ENCODE measurements at places on chromosomes 7 and 10. TPM values are rescaled to one million over a fixed set of nuclear protein-coding genes. Genes with fewer than 3 reads are reported as not detected.
A peak's percentile ranks its signal among the peaks of the same experiment; 100 is the strongest.

- DNase-seq = no peak
Measured at GRCh38 chr7:105202616-105203015, 186.1 kb downstream of the SRPK2 start.

- peak; percentile 15 for DNase-seq
Measured at GRCh38 chr10:2150288-2150687, 413.0 kb upstream of the ADARB2 start.

- no peak for DNase-seq
Measured at GRCh38 chr7:151082141-151083070, 887 bp downstream of the TMUB1 start.

GRCh38 chr7:117777335-117778142, 95.7 kb downstream of the CTTNBP2 start:
- peak; percentile 78 for DNase-seq

DNA sequence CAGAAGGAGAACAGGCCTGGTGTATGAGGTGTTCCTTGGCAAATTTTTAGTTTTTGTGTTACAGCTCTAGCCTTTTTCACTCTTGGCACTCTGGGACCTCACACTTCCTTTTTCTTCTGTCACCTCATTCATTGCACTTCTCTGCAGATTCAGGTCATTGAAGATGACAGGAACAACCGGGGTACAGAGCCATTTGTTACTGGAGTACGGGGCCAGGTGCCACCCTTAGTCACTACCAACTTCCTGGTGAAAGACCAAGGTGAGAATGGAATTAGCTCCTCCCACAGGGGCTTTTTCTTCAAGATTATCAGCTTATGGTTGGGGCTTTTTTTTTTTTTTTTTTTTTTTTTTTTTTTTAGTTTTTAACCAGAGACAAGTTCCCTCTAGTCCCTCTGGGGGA, 18.5 kb upstream of the CHCHD1 start:
- DNase-seq = no peak

- DNase-seq = no peak
Measured at GRCh38 chr7:110507832-110508231, 583.1 kb upstream of the LRRN3 start.

DNA sequence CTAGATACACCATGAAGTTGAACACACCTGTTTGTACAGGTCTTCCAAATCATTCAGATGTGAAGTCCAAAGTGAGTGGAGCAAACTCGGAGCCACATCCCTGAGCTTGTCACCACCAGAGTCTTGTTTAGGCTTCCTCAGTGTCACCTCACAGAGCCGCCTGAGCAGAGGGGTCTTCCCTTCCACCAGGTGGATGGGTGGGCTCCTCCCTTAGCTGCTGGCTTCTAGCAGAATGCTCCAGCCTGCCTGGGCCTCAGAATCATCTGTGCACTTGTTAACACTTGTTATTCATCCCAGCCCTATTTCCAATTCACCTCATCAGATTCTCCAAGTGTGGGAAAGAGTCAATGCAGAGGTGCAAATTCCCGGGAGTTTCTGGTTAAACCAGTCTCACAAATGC, 32.5 kb downstream of the C10orf71 start:
- no peak for DNase-seq

Gene AKR1D1
- total RNA-seq = under 0.01 TPM

Gene FBXL13
- 0.26 TPM for total RNA-seq

Gene MRC1
- total RNA-seq = under 0.01 TPM

Gene GSTK1
- total RNA-seq = 60.6 TPM

Gene ZNF783
- 9.5 TPM for total RNA-seq

Gene RPEL1
- 0.13 TPM for total RNA-seq

All from bronchial epithelial cell (primary cell).